ENCODE measurements at places on chromosomes 4 and X.

DNA sequence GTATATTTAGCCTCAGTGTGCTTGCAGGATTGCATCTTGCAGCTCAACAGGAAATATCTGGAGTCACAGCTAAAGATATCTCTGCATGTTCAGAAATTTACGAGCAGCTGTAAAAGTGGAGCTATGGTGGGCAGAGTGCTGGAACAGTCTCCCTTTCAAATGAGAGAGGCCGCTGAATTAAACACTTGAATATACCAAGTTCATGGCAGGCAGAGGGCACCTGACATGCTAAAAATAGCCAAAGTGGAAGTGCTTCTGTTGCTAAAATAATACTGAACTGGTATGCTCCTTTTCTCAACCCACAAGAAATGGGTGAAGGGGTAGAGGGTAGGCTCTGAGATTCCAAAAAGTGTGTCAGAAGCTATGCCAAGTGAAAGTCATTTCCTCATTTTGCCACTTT, 98.1 kb downstream of the MGST2 start:
- no peak for DNase-seq

GRCh38 chr4:6476893-6477292, 4.5 kb upstream of the PPP2R2C start:
- no peak for DNase-seq

GRCh38 chr4:108783665-108784463, 21.0 kb upstream of the ETNPPL start:
- no peak for DNase-seq

- no peak for DNase-seq
Observed at GRCh38 chr4:185893500-185893899, 81.5 kb upstream of the SORBS2 start.

DNA sequence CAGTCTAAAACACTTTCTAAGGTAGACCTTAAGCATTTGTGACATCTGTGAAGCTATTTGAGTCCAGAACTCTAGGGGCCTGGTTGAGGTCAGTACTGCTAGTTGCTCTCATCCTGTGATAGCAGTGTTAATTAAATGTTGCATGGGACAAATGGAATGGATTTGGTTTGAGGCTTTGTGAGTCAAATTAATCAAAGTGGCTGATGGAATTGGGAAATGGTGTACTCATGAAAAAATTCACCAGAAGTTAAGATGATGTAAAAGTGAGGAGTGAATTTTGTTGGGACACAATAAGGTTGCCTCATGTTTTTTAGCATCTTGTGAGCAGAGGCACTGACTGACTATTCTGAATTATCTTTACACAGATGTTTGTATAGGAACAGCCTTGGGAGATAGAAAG, 99.2 kb upstream of the ARSJ start:
- DNase-seq, result no peak

DNA sequence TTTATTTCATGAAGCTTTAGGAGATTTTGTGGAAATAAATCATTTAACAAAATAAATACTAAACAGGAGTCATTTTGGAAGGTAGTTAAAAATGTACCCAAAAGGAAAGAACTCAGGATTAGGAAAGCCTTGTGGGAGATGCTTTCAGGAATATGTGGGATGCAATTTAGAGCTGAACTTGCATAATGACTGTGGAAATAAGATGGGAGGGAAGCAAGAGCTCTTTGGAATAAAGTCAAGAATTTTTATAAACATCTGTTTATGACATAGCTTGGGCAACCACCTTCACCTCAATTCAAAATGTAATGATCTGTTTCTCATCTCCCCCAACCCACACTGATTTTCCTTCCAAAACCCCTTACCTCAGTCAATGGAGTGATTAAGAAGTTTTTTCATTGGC, 623.8 kb downstream of the FAT4 start:
- DNase-seq, result no peak

DNA sequence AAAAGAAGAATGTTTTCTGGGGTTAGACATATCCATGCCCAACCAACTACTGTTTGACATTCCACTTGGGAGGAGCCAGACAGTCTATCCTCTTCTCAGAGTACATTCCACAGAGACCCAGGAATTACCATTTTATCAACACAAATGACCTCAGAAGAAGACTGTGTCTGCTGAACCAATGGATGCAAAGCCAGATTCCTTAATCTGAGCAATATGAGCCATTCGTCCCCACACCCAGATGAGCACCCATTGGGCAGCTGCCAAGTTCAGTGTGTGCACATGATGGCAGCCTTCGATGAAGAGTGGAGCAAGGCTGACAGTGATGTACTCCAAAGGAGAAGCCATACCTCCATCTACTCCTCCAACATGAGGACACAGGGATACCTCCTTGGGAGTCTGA, 111.3 kb downstream of the ZNF674 start:
- peak; percentile 53 for DNase-seq

DNA sequence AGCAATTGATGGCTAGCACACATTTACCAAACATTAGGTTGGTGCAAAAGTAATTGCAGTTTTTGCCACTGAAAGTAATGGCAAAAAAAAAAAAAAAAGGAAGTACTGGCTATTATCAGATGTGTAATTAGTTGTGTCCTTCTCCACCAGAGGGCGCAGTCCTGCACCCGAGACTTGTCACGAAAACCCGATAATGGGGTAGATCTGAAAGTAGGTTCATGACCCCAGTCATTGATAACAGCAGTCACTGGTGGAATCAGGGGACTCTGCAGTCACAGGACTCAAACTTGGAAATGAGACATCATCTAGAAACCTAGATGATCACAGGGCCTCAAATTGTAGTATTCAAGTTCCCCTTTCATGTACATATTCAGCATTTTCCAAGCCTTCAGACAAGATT, 13.1 kb upstream of the ACOT9 start:
- DNase-seq, result peak; percentile 49

- no peak for DNase-seq
Observed at GRCh38 chrX:116213262-116213661, 42.7 kb downstream of the AGTR2 start.

- no peak for DNase-seq
Observed at GRCh38 chrX:87661761-87662160, 144.2 kb downstream of the KLHL4 start.

GRCh38 chr4:101527188-101527587, 179.9 kb upstream of the PPP3CA start:
- no peak for DNase-seq

DNA sequence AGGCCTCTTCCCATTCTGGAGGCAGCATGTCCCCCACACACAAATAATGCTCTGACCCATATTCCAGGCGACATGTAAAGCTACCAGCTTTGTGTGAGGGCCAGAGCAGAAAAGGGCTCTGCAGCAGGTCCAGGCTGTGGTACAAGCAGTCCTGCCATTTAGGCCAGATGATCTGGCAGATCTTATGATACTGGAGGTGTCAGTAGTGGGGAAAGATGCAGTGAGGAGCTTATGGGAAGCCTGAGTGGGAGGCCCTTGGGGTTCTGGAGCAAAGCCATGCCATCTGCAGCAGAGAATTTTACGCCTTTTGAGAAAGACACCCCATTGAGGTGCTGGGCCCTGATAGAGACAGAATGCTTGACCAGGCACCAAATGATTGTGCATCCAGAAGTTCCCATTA, 7.7 kb downstream of the SYN1 start:
- no peak for DNase-seq

DNA sequence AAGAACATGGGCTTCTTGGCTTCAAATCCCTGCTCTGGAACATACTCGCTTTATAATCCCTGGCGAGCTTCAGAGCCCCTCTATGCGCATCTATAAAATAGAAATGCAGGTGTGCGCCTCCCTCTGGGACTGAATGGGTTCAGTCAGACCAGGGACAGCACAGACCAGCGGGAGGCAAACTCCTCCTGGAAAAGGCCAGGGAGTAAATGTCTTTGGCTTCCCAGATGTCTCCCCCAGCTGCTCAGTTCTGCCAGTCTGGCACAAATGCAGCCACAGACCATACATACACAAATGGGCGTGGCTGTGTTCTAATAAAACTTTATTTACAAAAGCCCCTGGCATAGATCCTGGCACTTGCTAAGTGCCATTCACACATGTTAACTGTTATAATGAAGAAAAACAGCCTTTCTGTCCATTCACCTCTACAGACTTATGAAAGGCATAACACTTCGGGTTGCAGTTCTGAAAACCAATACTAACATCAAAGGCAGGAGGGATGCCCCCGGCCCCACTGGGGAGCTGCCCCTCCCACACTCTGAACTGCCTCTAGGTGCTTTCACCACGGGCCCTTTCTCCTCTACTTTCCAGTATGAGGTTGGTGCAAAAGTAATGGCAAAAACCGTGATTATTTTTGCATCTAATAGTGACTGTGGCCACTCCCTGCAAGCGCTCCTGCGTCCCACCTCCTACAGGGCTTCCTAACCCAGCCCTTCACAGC, 4.6 kb downstream of the JAKMIP1 start:
- no peak for DNase-seq

- peak; percentile 51 for DNase-seq
Observed at GRCh38 chr4:41006141-41006540, 208.2 kb downstream of the APBB2 start.

GRCh38 chr4:123599061-123599919, 202.7 kb downstream of the SPRY1 start:
- peak; percentile 88 for DNase-seq

- no peak for DNase-seq
Observed at GRCh38 chrX:53072418-53073114, 9.6 kb upstream of the TSPYL2 start.

GRCh38 chrX:71147496-71148277, 3.0 kb downstream of the NLGN3 start:
- DNase-seq, result no peak

- no peak for DNase-seq
Observed at GRCh38 chrX:8783097-8783713, 18.0 kb downstream of the FAM9A start.

DNA sequence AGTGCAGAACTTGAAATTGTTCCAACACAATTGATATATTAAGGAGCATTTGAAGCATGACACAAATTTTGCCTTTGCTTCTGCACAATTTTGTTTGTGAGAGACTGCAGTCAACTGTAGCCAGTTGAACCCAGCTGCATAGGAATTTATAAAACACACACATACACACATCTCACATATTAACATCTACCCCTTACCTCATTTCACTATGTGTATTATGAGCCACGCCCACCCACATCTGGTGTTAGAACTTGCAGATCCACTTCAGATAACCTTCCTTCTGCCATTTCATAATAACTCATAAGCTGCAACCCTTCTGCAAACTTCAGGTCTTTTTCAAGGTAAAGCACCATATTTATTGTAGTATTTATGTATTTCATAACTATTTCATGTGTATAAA, 188.1 kb upstream of the WDFY3 start:
- no peak for DNase-seq

GRCh38 chr4:185201977-185202962, 1.5 kb downstream of the CFAP97 start:
- peak; percentile 48 for DNase-seq

GRCh38 chr4:98203332-98204235, 57.6 kb upstream of the RAP1GDS1 start:
- no peak for DNase-seq

DNA sequence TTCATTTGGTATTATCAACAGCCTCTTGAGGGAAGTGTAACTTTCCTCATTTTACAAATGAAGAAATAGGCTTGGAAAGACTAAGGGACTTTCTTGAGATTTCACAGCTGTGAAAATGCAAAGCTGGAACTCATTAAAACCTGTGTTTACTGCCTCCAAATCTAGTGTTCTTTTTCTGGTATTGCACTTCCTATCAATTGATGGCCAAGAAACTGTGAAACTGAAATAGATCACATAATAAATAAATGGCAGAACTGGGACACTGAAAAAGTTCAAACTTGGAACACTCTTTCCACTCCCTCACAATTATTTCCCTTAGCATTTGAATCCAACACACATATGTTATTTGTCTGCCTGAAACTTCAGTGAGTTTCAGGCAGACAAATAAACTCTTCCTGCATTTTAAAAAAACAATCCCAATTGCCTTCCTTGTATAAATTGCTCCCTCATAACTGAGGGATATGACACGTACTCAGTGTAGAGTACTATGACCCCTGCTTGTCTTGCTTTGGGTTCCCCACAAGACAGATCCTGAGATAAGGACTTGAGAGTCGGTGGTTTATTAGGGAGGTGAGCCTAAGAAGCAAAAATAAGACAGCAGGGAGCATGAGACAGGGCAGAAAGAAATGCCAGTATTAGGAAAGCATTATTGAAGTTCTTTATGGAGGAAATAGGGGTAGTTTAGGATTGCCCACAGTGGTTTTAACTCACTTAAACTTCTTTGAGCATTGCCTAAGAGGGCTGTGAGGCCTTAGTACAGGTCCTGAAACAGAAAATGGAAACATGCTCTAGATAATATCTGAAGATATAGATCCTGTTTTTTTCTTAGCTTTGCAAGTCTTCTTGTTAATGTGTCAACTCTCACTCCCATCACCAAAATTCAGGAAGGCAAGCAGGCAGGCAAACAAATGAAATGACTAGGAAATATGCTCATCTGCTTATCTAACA, 33.9 kb downstream of the RTL3 start:
- no peak for DNase-seq

- no peak for DNase-seq
Observed at GRCh38 chr4:121510341-121510874, 129.6 kb upstream of the QRFPR start.

DNA sequence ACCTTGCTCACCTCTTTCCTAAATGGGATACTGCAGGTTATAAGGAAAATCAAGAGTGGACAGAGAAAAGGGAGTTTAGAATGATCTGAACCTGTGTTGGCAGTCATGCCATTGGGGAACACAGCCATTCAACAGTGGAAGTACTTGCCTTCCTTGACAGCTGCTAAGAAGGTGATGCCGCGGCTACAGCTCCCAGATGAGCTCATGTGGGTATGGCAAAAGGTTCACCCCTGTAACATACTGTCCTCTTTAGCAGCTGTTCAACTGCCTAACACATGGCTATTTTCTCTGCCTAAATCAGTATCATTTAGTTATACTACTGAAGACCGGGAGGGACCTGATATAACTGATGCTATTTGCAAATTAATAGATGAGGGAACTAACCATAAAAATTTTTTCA, 76.8 kb downstream of the DCHS2 start:
- no peak for DNase-seq

DNA sequence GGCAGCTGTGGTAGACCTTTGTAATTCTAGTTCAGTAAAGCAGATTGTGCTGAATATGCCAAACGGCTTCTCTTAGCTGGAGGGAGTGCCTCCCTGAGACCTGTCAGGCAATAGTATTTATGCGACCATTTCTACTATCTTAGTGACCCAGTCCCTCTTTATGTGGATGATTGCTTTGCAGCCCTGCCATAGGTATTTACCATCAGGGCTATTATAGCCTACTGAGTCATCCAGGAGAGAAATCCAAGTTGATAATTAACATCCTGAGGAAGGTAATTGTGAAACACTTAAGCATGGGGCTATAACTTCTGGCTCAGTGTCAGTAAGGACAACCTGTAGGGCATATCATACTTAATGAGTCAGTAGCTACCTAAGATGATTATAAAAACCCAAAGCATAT, 103.9 kb upstream of the MAOA start:
- DNase-seq, result no peak

GRCh38 chr4:137998666-137999429, 243.3 kb downstream of the SLC7A11 start:
- peak; percentile 73 for DNase-seq

GRCh38 chr4:8412288-8412687, 28.2 kb downstream of the ACOX3 start:
- no peak for DNase-seq
